ENCODE measurements at places on chromosomes 2 and 18.

DNA sequence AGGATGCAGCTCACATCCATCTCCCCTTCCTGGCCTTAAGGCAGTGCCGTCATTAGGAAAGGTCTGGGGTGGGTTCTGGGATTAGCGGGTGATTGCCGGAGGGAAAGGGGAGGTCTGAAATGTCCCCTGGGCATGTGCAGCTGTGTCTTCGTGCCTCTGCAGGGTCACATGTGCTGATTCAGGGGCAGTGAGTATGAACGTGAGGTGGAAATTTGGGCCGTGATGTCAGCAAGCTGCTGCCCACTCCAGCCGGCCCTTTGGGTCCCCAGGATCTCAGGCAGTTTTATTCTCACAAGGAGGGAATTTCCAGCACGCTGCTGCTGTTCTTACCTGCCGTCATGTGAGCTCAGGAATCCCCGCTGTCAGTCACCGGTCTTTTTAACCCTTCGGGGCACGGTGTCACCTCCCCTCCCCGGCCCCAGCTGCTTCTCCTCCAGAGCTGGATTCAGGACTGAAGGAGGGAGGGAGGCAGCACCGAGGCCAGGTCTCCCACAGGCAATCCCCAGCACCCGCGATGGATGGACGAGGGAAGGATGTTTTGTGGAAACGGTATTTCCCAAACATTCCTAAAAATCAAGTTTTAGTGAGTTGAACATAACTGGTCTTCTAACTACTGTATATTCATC, 23.5 kb downstream of the GPR35 start:
- no peak for DNase-seq

- DNase-seq = no peak
Observed at GRCh38 chr2:130370490-130370889, 14.6 kb downstream of the PTPN18 start.

GRCh38 chr2:222160944-222161343, 137.9 kb downstream of the PAX3 start:
- no peak for DNase-seq

DNA sequence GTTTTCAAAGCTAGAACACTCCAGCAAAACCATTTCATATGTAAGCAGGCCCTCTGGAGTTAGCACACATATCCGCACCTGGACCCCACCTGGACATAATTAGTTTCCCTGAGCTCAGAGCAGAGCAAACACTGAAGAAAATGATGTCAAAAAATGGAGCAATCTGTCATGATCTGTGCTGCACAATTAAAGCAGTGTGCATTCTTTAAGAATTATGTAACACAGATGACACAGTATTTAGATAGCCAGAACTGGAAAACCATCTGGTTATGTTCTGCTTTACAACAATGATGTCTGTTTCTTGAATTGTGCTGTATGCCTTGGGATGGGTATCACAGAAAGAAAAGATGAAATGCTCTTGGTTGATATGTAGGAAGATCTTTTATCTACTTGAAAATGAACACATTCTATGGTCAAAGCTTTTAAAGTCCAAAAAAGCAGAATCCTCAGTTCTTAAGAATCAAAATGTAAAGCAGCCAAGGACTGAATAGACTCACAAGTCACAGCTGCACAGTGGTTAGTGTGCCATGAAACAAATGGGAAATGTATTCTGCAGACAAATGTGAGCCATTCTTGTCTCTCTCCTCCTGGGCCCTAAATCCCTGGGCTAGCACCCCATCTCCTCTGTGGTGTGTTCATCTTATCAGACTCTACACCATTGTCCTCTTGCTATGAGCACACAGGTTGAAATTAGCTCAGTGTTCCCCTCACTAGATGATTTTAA, 36.8 kb downstream of the HRH4 start:
- DNase-seq = no peak

- no peak for DNase-seq
Observed at GRCh38 chr2:29655391-29656086, 265.8 kb downstream of the ALK start.

DNA sequence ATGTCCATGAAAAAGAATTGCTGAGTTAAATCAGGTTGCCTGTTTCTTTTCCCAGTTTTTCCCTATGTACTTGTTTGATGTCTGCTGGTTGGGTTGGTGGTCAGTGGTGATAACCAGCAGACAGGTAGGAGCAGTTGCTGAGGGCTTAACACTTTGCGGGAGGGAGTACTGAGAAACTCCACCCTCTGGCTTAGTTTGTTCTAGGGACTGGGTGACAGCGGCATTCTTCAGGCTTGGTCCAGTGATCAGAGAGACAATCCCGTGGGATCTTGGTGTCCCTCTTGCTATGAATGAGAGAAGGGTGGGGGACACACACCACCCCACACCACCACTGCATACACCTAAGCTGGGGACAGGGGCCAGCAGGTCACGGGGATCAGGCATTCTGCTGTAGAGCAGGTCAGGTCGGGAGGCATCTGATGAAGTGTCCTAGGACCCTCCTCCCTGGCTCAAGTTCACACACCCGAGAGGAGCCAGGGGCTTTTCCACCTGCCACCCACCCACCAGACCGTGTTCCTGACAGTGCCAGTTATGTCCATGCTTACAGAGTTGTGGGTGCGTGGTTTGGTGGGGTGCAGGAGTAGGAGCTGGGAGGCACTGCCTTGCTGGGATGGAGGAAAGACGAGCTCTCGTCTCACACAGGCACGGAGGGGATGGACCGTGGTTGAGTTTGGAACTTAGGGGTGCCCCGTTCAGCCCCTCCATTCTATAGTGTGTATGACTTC, 21.3 kb upstream of the ALLC start:
- DNase-seq = no peak

DNA sequence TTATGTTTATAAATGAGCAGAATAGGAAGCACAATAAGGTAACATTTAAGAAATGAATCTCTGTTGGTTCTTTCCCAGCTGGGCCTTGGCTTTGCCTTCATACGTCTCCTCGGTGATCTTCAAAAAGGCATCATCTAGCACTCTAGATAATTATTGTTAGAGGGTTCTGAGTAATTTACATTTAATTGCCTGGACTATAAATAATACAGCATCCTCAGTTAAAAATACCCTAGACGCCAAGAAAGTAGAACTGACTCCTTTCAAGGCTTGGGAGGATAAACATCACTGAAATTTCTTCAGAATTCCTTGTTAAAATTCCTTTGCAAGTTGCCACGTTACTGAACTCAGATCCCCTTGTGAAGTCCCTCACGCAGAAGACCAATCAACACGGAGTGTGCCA, 199.7 kb upstream of the BOD1L2 start:
- DNase-seq = no peak

DNA sequence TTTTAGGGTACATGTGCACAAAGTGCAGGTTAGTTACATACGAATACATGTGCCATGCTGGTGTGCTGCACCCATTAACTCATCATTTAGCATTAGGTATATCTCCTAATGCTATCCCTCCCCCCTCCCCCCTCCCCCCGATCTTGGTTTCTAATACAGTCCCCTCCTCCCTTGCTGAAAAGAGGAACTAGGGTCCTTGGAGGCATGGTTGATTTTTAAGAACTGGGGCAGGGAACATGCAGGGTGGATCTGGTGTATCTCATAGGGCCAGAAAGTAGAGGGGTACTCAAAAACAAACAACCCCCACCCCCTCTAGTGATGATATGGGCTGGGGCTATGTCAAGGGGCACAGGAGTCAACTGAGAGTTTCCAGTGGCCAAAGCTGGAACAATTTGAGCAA, 153.4 kb downstream of the UBR3 start:
- no peak for DNase-seq

- peak; percentile 99 for DNase-seq
Observed at GRCh38 chr18:11980494-11981191, 664 bp upstream of the IMPA2 start.

DNA sequence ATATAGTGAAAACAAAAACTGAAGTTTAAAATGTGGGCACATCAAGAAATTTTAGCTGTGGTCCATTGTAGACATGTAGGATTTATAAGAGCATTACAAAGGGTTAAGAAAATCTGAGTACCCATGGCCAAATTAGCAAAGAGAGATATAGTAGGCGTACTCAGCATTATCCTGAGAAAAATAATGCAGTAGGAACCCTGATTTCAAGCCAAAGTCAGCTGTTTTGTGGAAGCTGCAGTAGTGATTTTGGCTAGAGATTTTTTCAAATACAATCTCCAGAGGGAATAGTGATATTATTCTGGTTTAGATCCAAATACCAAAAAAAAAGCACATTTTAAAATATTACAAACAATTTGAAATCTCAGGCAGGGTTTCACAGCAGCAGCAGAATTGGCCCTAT, 450.9 kb downstream of the FBXO15 start:
- no peak for DNase-seq

Data from CD14-positive monocyte (primary cell).